ENCODE measurements at places on chromosomes 2 and 18. TPM values are rescaled to one million over a fixed set of nuclear protein-coding genes. Genes with fewer than 3 reads are reported as not detected.

GRCh38 chr2:3606370-3607201 lies 11.7 kb downstream of the COLEC11 start:
- DNase-seq, result no peak

GRCh38 chr2:58535182-58535581 lies 294.1 kb upstream of the FANCL start:
- DNase-seq, result no peak

DNA sequence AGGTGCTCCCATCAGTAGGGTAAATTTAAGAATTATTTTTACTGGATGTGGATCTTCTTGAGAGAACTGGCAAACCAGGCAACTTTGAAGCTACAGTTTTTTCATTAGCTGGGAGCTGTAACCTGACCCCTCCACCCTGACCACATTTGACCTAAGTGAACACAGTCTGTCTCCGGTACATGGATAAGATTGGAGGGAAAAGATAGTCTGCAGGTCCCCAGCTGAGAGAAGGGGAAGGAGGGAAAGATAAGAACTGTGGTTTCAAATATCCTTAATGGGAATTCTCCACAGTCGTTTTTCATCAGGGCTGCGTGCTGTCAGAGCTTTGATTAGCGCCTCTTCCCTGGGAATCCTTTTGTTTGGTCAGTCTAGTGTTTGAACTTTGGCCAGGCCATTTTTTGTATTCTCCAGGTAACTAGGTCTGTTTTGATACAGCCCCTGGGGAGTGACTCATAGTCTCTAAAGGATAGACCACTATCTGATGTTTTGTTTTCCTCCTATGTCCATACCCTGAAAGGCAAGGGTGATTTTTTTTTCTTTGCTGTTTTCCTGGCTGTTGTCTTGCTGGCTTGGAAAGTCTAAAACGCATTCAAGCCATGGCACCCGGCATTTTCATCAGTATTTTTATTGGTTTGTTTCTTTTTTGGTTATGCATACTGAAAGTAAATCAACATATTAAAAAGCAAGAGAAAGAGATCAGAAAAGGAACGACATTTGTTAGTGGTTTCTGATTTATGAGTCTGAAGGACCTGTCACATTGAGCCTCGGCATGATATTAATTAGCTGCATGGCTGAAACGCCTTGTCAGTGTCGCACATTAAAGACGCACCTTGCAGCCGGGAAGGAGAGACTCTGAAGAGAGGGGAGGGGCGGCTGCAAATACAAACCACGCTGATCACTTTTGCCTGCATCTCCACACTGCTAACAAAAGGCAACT lies 183.4 kb upstream of the FN1 start:
- no peak for DNase-seq

DNA sequence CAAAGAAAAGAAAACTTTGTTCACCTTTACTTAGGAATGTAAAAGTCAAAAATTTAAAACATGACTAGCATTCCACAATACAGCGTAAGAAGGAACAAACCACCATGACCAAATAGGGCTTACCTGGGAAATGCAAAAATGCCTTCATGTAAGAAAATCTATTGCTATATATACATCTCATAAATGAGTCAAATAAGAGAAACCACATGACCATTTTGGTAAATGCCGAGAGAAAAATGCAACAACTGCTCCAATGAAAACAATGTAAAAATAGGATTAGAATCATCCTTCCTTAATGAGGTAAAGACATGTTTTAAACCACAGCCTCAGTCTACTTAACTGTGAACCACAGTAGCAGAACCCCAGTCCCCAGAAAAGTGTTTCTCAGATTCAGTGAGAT lies 49.4 kb downstream of the TGOLN2 start:
- DNase-seq, result no peak

DNA sequence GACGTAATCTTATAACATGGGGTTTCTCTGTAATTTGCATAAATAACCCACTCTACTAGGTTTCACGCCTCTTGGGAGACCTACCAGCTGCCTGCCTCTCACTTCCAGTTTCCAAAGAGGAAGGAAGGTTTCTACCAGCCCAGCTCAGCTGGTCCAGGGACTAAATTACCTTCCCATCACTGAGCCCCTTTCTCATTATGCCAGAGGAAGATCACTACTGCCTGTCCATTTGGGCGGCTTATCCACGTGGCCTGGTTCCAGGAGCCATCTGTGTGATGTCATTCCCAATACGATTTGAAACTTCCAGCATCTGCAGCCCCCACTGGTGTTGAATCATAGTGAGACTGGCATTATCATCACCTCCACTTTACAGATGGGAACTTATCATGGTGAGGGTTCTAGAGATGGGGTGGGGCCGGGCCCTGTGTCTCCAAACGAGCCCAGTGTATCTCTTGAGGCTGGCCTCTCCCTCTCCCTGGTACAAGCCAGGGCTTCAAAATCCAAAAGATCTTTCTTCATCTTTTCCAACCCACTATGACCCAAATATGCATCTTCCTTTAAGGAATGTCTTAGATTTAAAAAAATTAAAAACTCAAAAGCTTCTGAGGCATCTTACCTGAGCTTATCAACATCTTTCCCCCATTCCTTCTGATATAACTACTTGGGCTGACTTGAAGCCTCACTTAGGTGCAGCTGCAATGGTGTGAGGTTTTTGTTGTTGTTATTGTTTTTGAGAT lies 140.8 kb downstream of the DDX1 start:
- DNase-seq, result no peak

DNA sequence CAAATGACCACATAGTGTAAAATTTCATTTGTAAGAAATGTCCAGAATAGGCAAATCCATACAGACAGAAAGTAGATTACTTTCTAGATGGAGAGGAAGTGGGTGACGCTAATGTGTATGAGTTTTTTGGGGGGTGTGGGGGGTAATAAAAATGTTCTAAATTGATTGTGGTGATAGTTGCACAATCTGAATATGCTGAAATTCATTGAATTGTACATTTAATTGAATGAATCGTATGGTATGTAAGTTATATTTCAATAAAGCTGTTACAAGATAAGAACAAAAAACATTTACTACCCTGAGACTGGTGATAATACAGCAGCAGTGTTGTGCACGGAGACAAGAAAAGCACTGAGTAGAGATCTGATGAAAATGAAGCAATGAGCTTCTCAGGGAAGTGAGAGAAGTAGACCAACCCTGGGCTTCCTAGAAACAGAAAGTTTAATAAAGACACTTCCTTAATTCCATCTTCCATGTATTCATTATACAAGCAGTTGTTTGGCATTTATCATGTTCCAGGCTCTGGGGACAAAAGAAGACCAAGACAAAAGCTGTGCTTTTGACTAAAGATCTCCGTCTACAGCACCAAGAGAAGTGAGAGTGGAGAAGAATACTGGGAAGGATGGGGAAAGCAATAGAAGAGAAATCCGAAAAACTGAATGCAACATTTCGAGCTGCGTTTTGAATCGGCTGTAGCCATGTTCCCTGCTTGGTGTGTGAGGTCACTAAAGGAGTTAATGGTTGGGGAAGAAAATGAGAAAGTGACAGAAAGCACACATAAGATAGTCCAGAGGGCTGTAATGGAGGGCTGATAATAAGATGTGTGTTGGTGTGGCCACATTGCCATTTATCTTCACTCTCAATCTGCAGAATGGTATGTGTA lies 1.8 kb upstream of the PDE11A start:
- DNase-seq, result no peak

PLEK gene
- 28.4 TPM for total RNA-seq
